Activated CD8-positive, alpha-beta memory T cell treated with anti-CD3 and anti-CD28 coated beads, Interleukin-2, amount 10 ng/mL, durations not matched to agents 7 days and 5 days (primary cell): ENCODE measurements at places on chromosomes 12 and 14.

GRCh38 chr14:95257521-95257920 is 62.2 kb downstream of the CLMN start:
- DNase-seq: peak; percentile 15

DNA sequence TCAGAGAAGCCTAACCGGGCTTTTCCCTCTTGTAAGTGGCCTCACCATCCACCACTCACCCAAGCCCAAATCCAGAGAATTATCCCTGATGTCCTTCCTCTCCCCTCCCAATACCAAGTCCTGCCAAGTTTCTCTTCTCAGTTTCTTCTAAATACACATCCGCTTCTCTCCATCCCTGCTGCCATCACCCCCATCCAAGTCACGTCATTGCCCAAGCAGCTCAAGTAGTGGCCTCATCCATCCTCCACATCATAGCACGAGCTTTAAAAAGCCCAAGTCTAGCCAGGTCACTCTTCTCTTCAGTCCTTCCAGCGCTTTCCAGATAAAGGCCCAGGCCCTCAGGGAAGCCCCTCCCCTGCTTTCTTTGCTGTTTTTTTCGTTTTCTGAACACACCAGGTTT is 25.4 kb downstream of the IL31 start:
- DNase-seq: no peak

DNA sequence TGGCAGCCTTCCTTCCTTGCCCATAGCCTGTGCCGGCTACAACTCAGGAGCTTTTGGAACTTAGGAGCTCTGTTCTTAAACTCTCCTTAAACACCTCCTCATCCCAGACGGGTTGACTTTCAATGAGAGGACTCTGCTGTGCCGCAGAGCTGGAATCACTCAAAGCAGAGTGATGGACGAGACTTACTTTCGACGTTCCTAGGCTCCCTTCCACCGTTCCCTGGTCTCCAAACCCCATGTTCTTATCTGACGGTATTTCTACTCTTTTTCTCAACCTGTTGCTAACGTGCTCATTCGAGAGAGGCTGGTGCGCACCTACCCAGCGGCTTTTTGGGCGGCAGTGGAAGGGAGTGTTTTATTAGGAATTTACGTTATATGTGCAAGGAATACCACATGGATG is 232.7 kb downstream of the CACNA1C start:
- DNase-seq: no peak

GRCh38 chr14:81903477-81903876 is 369.8 kb upstream of the SEL1L start:
- no peak for DNase-seq

DNA sequence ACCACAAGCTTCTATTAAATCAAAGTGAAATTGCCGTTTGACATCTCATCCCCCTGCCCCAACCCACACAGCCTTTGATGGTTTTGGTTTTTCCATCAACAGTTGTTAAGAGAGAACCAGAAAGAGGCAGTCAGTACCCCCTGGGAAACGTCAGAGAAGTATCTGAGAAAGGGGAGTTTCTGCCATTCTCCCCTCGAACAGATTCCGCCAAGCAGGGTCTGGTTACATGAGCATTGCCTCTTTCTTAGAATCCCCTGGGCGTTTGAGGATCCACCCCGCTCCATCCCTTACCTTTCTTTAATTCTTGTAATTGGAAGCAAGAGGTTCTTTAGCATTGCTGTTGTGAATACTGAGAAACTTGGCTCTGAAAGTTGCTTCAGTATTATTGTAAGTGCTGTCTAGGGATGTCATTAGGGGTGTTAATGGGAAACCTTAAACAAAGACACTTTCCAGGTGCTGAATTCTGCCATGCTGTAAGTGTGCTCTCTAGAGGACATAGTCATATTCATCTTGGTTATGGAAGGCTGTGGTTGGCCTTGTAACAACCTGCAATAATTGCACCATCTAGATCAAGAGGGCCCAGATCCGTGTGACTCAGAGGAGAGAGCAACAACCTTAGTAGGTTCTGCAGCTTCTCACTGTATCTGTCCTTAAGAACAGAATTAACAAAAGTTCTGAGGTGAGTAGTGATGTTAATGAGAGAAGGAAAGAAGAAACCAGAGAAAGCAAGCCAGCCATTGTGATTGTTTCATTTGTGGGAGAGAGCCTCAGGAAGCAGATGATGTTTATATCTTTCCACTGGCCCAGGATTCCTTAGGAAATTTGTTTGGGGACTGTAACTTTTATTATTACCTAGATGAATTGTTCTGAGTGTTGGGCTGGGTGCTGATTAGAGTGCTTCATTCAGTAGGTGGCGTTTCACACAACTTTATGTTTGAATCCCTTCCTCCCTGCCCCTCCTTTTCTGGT is 9.0 kb downstream of the TMBIM6 start:
- peak; percentile 79 for DNase-seq

GRCh38 chr12:43815416-43815815 is 9.3 kb upstream of the TWF1 start:
- DNase-seq: no peak

DNA sequence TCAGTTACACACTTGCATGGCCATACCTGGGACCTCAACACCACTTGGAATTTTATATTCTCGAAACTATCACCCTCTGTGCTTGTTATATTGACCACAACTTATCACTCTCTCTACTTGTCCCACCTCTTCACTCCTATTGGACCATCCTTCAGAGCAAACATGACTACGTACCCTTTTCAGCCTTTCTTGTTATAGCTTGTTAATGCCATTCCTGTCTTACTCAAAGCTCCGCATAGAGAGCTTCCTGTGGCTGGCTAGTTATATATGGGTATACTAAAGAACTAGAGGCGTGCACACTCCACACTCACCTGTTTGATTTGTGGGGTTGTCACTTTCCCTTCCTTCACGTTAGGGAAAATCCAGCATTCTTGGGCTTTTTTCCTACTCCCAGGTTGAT is 26.3 kb upstream of the FRS2 start:
- no peak for DNase-seq

GRCh38 chr14:75661499-75661814 is 411 bp downstream of the TTLL5 start:
- no peak for DNase-seq

DNA sequence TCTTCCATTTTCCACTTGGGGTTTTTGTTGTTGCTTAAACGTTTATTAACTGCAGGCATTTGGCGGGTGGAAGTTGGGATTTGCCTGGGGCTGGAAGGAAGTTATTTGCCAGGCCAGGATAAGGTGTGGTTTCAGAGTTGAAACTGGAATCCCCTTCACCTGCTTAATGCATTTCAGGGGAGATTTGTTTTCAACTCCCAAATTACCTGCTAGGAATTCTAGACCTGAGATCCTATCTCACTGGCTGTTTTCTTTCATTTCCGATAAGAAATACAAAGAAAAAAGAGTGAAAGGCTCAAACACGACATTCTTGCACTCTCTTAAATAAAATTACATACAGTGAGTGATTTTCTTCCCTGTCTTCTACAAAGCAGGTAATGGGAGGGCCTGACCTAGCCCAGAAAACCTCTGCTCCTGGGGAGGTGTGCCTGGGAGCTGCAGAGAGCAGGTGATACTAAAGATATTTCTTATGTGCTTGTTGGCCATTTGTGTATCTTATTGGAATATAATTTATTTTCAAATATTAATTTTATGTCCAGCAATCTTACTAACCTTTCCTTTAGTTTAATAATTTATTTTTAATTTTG is 278.2 kb downstream of the ZFP36L1 start:
- DNase-seq: no peak

DNA sequence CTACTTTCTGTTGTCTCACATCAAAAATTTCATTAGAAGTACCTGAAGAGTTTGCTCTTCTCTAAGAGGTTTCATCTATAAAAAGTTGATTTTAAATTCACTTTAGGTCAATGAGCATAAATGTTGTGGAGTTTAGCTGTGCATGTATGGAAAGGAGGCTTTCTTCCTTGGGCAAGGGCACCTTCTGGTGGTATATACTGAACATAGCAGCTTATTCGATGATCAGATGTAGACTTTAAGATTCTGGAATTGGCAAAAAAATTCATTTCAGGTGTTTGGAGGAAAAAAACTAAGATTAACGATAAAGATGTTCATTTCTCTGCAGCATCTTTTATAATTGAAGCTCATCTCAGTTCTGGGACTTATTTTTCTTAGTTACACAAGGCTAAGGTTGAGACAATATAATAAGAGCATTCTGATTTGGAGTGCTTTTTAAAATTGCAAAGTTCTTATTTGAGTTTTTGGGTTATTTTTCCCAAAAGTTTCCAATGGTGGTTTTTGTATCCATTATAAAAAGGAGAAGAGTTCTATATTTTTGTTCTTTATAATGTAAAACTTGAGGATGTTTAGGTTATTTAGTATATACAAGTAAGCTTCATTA is 46.8 kb downstream of the TMEM117 start:
- peak; percentile 47 for DNase-seq

DNA sequence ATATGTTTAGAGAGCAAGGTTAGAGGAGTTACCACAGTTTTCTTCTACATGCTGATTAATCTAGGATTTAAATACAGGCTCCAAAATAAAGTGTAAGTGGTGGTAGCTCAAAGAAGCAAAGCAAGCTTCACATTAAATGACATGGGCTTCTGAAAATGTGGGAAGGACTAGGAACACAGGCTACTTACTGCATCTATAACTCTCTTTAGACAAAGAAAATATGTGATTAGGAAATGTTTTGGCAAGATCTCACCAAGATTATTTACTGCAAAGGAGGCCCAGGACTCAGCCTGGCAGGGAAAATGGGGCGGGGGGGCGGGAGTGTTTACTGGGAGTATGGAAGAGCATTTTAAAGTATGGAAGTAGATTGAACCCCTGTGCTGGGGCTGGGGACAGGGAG is 39.4 kb downstream of the ETV6 start:
- no peak for DNase-seq

GRCh38 chr12:131830914-131831571 is 2.9 kb downstream of the MMP17 start:
- no peak for DNase-seq

DNA sequence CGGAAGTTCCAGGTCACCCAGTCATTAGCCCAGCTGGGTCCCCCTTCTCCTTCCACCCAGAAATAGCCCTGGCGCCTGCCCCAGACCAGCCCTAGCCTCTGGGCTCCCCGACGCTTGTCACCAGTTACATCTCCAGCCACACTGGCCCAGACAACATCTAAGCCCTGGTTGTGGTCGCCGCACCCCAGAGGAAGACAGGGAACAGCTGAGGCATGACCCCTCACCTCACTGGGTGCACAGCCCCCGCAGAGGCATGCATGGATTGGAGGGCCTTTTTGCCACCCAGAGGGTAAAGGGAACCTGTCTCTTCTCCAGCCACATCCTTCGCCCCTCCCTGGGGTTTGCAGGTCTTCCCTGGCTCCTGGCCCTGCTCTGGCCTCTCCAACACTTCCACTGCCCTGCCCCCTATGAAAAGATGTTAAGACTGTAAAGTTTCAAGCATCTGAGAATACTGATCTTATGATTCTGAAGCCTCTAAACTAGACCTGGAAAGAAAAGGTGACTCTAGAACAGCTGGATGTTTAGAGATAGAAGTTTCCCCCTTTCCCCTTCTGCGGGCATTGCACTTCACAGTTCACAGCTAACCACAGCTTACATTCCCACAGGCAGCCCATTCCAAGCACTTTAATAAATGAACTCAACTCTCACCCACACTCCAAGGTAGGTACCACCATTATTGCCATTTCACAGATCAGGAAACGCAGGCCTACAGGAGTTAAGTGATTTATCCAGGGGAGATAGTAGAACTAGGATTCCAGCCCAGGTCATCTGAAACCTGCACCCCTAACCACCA is 14.7 kb downstream of the TMEM119 start:
- no peak for DNase-seq

DNA sequence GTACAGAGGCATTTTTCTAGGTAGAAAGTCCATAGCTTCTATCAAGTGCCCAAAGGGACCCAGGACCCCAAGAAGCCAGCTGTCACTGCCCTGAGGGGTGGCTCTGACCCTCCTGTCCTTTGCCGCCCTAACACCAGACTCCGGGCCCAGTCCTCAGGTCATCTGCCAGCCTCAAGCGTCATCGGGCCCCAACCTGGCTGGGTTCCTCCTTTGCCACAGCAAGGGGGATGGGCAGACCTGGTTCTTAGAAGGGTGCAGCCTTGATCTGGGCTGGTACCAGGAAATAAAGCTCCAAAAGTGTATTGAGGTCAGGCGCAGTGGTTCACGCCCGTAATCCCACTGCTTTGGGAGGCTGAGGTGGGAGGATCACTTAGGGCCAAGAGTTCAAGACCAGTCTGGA is 27.1 kb upstream of the FAM222A start:
- DNase-seq: no peak

GRCh38 chr12:106269150-106269771 is 21.4 kb upstream of the CKAP4 start:
- no peak for DNase-seq
